ENCODE measurements at places on chromosomes 7 and 10. TPM values are rescaled to one million over a fixed set of nuclear protein-coding genes. Genes with fewer than 3 reads are reported as not detected.

DNA sequence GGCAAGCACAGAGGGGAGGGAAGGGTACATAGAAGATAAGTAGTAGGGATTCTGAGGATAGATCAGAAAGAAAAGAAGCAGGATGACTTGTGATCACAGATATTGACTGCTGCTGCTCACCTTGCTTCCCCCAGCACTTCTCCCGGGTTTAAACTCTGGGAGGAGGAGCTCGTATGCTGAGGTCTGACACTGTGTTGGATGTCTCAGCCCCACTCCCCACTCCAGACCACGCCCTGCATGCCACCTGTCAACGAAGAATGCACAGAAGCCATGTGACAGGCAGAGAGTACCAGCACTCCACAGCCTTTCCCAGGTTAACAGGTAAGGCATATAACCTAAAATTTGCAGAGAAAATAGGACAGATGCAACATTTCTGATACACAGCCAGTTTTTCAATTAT lies 388.9 kb downstream of the TNS3 start:
- no peak for DNase-seq
- peaks cover 12% of the 10 kb centered on the region for H3K4me1 ChIP-seq
- H3K27ac ChIP-seq: no peak overlapping the region
- H3K4me3 ChIP-seq: no peak overlapping the region

Gene CUBN
- total RNA-seq: 4.2 TPM

Gene ANKRD1
- total RNA-seq: not detected

Gene POM121C
- 78.3 TPM for total RNA-seq

DNA sequence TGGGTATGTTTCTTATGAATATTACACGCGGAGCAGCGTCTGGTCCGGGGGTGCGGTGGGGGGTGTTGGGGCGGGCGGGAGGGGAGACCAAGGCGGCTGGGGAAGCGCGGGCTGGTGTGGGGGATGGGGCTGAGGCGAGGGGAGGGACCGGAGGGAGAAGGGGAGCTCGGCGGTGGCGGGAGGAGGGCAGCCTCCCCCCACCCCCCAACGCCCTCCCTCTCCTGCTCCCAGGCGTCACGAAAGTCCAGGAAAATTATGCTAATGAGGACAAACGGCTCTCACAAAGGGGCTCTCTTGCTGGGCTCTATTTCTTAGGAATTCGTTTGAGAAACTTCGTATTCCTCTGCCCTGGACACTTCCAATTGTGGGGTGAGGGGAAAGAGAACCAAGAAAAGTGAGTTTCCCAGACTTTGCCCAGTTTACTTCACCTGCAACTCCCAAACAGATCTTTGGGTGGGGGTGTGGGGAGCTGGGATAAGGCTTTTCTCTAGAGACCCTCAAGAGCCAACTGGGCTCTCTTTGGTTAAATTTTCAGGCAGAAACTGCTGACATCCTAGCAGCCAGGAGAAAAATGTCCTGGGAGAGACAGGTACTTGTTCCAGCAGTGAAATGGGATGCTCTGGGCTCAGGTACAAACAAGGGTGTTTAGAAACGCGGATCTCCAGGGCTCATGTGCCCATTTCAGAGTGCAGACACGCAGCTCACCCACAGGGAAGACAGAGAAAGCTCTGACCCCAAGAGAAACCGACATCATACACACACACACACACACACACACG lies 11.7 kb upstream of the HOXA2 start:
- H3K27ac ChIP-seq: no peak overlapping the region
- peaks cover 7% of the 10 kb centered on the region for H3K27me3 ChIP-seq
- no peaks in the 10 kb centered on the region for H3K4me1 ChIP-seq
- no peak for DNase-seq

Gene C10orf62
- not detected for total RNA-seq

Gene ADGRA1
- total RNA-seq: not detected

DNA sequence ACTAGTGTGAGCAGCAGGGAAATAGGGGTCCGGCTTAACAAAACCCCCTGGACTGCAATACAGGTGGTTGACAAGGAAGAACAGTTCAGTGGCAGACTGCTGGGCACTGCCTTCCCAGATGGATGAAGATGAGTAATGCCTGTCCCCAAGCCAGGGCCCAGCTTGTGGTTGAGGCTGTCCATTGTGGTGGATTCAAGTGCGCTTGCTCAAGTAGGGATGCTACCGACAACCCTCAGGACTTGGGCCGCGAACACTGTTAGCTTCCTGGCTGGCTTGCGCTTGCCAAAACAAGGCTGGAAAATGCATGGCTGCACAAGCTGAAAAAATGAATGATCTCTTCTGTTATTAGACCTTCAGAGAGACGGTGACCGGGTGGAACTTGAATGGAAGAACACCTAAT lies 116.1 kb upstream of the ACBD5 start:
- H3K36me3 ChIP-seq: no peaks in the 10 kb centered on the region
- peaks cover 17% of the 10 kb centered on the region for H3K4me1 ChIP-seq
- no peaks in the 10 kb centered on the region for H3K27me3 ChIP-seq
- H3K4me3 ChIP-seq: no peak overlapping the region
- DNase-seq: no peak

DNA sequence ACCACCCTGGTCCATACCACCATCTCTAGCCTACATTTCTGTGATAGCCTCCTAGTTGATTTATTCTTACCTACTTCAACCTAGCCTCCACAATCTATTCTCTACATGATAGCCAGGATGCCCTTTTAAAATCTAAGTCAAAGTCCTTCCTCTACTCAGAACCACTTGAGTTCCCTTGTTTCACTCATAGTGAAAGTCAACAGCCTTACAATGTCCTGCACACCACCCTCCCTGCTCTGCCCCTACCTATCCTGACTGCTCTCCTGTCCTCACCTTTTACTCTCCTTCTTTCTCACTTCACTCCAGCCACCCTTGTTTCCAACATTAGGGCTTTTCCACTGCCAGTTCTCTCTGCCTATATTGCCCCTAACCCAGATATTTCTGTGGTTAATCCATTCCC lies 146.7 kb downstream of the GRM3 start:
- no peak for DNase-seq
- no peak overlapping the region for H3K27ac ChIP-seq
- no peaks in the 10 kb centered on the region for H3K36me3 ChIP-seq

- no peak overlapping the region for H3K27ac ChIP-seq
- no peak overlapping the region for H3K4me3 ChIP-seq
- H3K27me3 ChIP-seq: no peaks in the 10 kb centered on the region
- DNase-seq: peak; percentile 42
Observed at GRCh38 chr10:77264107-77264506, 373.5 kb downstream of the KCNMA1 start.

DNA sequence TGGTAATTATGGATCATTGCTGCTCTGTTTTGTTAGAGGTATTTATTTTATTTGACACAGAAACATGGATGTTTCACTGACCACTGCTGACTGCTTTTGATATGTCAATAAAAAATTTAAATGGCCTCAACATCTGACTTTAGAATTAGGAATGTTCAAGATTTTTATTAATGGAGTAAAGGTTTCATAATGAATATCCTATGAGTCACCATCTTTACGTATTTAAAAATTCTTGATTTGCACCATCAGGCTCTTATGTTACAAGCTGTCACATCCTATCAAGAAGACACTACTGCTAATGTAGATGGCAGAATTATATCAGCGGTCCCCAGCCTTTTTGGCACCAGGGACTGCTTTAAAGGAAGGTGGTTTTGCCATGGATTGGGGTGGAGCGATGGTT lies 578.7 kb upstream of the NRP1 start:
- H3K4me1 ChIP-seq: no peaks in the 10 kb centered on the region
- no peaks in the 10 kb centered on the region for H3K27me3 ChIP-seq
- H3K4me3 ChIP-seq: no peak overlapping the region
- H3K36me3 ChIP-seq: no peaks in the 10 kb centered on the region

DNA sequence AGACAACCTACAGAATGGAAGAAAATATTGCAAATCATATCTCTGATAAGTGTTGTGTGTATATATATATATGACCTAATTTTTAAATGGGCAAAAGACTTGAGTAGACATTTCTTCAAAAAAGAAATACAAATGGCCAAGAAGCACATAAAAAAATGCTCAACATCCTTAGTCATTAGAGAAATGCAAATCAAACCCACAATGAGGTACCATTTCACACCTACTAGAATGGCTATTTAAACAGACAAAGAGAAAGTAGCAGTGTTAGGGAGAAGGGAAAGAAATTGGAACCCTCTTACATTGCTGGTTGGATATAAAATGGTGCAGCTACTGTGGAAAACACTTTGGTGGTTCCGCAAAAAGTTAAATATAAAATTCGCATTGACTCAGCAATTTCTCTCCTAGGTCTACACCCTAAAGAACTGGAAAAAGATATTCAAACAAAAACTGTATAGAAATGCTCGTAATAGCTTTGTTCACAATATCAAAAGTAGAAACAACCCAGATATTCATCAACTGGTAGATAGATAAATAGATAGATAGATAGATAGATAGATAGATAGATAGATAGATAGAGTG lies 16.3 kb downstream of the ACSL5 start:
- no peak overlapping the region for H3K4me3 ChIP-seq
- H3K27me3 ChIP-seq: no peaks in the 10 kb centered on the region
- no peak for DNase-seq
- peaks cover 19% of the 10 kb centered on the region for H3K36me3 ChIP-seq
- peaks cover 10% of the 10 kb centered on the region for H3K4me1 ChIP-seq

DNA sequence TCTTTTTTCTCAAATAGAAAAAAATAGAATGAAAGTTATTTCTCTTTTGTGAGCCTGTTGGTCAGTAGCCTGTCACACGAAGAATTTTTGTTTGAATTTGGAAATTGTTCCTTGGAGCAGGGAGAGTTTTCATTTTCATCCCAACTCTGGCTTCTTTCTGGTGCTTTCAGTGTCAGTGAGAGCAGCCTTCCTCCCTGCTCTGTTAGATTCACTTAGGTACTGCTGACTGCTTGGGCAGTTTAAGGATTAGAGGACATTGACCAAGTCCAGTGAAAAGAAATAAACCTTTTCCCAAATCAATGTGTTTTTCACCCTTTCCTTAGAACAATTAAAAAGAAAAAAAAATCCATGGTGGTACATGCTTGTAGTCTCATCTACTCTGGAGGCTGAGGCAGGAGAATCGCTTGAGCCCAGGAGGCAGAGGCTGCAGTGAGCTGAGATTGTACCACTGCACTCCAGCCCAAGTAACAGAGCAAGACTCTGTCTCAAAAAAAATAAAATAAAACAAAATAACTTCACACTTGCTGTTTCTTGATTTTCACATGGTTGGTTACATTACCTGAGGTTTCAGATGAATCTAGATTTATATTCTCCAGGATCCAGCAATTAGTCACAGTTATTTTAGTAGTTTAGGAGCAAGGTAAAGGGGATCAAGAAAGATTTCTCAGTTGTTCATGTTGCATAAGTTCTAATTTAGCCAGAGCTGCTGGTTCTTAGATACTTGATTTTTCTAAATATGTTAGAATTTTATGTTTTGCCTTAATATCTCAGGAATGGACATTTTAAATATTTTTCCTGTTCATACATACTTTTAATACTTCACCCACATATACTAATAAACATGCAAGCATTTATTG lies 63.1 kb downstream of the ZNRF2 start:
- peaks cover 1% of the 10 kb centered on the region for H3K36me3 ChIP-seq
- no peak overlapping the region for H3K27ac ChIP-seq
- no peaks in the 10 kb centered on the region for H3K27me3 ChIP-seq
- DNase-seq: no peak

Gene GIMAP4
- total RNA-seq: 0.27 TPM

Gene TLL2
- 0.47 TPM for total RNA-seq

Gene MYO3A
- 1.4 TPM for total RNA-seq

GRCh38 chr7:37921876-37922275 lies 1.4 kb downstream of the EPDR1 start:
- peaks cover 14% of the 10 kb centered on the region for H3K4me1 ChIP-seq
- no peak overlapping the region for H3K27ac ChIP-seq
- no peaks in the 10 kb centered on the region for H3K27me3 ChIP-seq
- H3K36me3 ChIP-seq: no peaks in the 10 kb centered on the region
- H3K4me3 ChIP-seq: no peak overlapping the region

Gene NEURL1
- 0.30 TPM for total RNA-seq

Data from B cell (primary cell).